Thymus (tissue), 14 donors: ENCODE measurements at places on chromosomes 2 and 18. TPM values are rescaled to one million over a fixed set of nuclear protein-coding genes. Genes with fewer than 3 reads are reported as not detected.
A peak's percentile ranks its signal among the peaks of the same experiment; 100 is the strongest.

- H3K27me3 ChIP-seq: no peaks in the 10 kb centered on the region
- peak; percentile 26 for DNase-seq
- H3K27ac ChIP-seq: peak overlapping the region; percentile 41
- H3K4me1 ChIP-seq: peaks cover 39% of the 10 kb centered on the region
Observed at GRCh38 chr2:128600581-128601297, 282.1 kb upstream of the HS6ST1 start.

The TMEM37 gene
- 0.52 TPM for total RNA-seq

GRCh38 chr2:80527119-80527518, 222.6 kb upstream of the LRRTM1 start:
- no peaks in the 10 kb centered on the region for H3K4me1 ChIP-seq
- H3K27me3 ChIP-seq: no peaks in the 10 kb centered on the region
- H3K27ac ChIP-seq: no peak overlapping the region
- DNase-seq: no peak
- no peaks in the 10 kb centered on the region for H3K36me3 ChIP-seq

DNA sequence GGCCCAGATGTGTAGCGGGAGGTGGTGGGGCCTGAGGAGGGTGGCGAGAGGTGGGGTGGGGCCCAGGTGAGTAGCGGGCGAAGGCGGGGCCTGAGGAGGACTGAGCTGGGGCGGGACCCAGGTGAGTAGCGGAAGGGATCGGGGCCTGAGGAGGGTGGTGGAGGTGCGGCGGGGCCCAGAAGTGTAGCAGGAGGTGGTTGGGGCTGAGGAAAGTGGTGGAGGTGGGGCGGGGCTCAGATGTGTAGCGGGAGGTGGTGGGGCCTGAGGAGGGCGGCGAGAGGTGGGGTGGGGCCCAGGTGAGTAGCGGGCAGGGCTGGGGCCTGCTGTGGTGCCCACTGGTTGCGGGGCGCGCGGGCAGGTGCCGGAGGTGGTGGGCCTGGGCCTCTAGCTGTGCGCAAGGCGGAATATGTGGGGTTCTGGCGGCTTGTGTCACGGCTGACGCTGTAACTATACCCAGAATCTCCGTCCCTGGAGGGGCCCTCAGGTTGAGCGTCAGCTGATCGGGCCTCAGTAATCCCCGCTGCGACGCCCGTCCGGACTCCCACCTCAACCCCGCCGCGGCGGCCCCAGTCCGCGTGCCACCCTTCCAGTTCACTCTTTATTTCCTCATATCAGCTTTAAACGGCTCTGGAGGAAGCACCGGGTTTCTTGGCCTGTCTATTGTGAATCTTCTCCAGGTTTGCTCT, 866 bp upstream of the SF3B6 start:
- peaks cover 11% of the 10 kb centered on the region for H3K4me1 ChIP-seq
- no peak for DNase-seq
- peak overlapping the region; percentile 81 for H3K4me3 ChIP-seq
- H3K36me3 ChIP-seq: peaks cover 3% of the 10 kb centered on the region

- peak; percentile 89 for DNase-seq
- H3K36me3 ChIP-seq: no peaks in the 10 kb centered on the region
- H3K4me1 ChIP-seq: peaks cover 88% of the 10 kb centered on the region
- H3K27me3 ChIP-seq: no peaks in the 10 kb centered on the region
- peak overlapping the region; percentile 98 for H3K27ac ChIP-seq
- H3K4me3 ChIP-seq: peak overlapping the region; percentile 25
Observed at GRCh38 chr2:234425639-234426603, 71.0 kb downstream of the ARL4C start.

DNA sequence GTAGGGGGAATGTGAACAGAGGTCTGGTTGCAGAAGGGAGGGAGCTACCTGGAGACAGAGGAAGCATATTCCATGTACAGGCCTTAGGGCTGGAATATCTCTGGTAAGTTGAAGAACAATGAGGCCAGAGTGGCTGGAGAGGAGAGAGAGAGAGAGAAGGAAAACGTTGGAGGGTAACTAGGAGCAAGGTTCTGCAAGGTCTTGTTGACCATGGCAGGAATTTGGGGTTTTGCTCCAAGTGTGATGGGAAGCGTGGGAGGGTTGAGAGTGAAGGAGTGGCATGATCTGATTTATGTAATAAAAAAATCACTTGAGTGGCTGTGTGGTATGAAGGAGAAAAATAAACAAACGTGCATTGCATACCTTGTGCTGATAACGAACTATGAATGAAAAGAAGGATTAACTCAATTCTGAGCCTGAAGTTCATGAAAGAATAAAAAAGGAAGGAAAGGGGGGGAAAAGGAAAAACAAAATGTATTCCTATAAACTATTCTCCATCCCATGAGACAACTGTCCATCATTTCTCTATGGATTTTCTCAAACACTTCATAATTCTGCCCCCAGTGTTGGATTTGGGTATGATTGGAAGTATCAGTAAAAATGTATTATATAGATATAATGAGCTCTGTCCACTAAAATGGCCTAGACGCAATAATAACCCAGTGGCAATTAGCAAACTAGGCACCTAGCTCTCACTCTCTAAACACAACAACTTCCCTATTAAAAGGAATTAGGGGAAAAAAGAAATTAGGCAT, 59.7 kb upstream of the PMAIP1 start:
- no peak for DNase-seq
- H3K4me1 ChIP-seq: no peaks in the 10 kb centered on the region
- no peak overlapping the region for H3K4me3 ChIP-seq
- no peaks in the 10 kb centered on the region for H3K36me3 ChIP-seq

GRCh38 chr2:137975280-137976271, 11.3 kb downstream of the HNMT start:
- DNase-seq: no peak
- H3K4me1 ChIP-seq: no peaks in the 10 kb centered on the region
- no peaks in the 10 kb centered on the region for H3K36me3 ChIP-seq
- H3K4me3 ChIP-seq: no peak overlapping the region

- no peaks in the 10 kb centered on the region for H3K36me3 ChIP-seq
- no peak for DNase-seq
Observed at GRCh38 chr2:45922577-45922988, 271.1 kb downstream of the PRKCE start.

GRCh38 chr2:8000870-8001269, 681.0 kb upstream of the ID2 start:
- no peak overlapping the region for H3K4me3 ChIP-seq
- DNase-seq: no peak
- no peaks in the 10 kb centered on the region for H3K4me1 ChIP-seq
- no peaks in the 10 kb centered on the region for H3K27me3 ChIP-seq
- H3K27ac ChIP-seq: no peak overlapping the region

DNA sequence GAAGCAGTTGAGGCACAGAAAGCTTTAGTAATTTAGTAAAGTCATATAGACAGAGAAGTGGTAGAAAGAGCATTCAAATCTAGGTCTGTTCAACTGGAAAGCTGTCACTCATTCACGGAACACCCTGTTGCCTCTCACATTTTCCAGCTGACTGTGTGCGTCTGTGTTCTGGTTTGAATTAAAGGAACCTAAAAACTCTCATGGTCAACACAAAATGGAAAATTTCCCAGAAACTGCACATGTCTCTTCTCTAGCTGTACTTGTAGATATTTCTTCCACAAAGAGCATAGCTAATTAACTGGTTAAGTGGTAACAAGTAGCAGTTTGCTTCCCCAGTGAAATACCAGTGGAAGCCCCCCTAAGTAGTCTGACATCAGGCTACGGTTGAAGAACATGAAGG, 390.8 kb downstream of the TGIF1 start:
- no peaks in the 10 kb centered on the region for H3K4me1 ChIP-seq
- no peaks in the 10 kb centered on the region for H3K36me3 ChIP-seq
- no peaks in the 10 kb centered on the region for H3K27me3 ChIP-seq
- H3K4me3 ChIP-seq: no peak overlapping the region
- no peak overlapping the region for H3K27ac ChIP-seq

- no peaks in the 10 kb centered on the region for H3K4me1 ChIP-seq
- H3K36me3 ChIP-seq: peaks cover 2% of the 10 kb centered on the region
- no peak overlapping the region for H3K27ac ChIP-seq
Observed at GRCh38 chr2:191389288-191389687, 144.1 kb downstream of the MYO1B start.

- no peaks in the 10 kb centered on the region for H3K36me3 ChIP-seq
- no peak overlapping the region for H3K4me3 ChIP-seq
- no peaks in the 10 kb centered on the region for H3K27me3 ChIP-seq
- DNase-seq: no peak
Observed at GRCh38 chr2:19607931-19608771, 249.7 kb upstream of the OSR1 start.

DNA sequence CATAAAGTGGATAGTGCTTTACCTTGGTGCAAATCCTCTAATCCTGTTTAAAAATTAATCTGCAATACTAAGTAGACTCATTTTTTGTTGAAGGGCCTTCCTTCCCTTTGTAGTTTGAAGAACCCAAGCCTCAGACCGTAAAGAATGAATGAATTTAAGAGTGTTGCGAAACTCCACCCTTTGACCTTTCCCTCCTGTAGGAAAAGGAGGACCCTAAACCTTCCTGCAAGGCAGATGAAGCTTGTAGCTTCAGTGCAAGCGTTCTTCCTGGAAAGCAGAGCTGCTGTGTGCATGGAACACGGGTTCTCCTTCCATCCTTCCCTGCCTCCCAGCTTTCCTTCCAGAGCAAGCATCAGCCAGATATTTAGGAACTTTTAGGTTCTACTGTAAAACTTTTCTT, 1.7 kb downstream of the IMPA2 start:
- H3K27me3 ChIP-seq: peaks cover 7% of the 10 kb centered on the region
- DNase-seq: no peak
- H3K4me1 ChIP-seq: peaks cover 11% of the 10 kb centered on the region
- no peak overlapping the region for H3K4me3 ChIP-seq

The CCDC148 gene
- total RNA-seq: 1.1 TPM

DNA sequence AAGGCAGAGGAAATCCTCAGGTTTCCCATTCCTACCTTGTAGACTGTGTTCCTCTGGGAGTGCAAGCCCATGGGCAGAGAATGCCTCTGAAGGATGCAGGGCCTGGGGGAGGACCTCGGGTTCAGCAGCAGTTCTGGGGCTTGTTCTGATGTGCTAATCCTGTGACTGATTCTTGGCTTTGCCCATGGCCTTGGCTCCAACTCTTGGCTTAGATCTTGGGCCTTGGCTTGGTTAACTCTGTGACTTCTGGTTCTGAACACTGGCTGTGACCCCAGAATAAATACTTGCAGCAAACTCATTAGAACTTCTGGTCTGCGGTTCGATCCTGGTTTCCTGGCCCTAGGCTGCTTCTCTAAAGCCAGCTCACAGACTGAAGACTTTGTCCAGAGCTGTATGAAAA, 366.9 kb upstream of the ZEB2 start:
- H3K4me3 ChIP-seq: no peak overlapping the region
- no peaks in the 10 kb centered on the region for H3K36me3 ChIP-seq
- H3K27me3 ChIP-seq: no peaks in the 10 kb centered on the region
- DNase-seq: no peak
- no peak overlapping the region for H3K27ac ChIP-seq

GRCh38 chr18:57148263-57148662, 1.4 kb downstream of the BOD1L2 start:
- H3K4me1 ChIP-seq: no peaks in the 10 kb centered on the region
- H3K36me3 ChIP-seq: no peaks in the 10 kb centered on the region
- H3K27ac ChIP-seq: no peak overlapping the region
- H3K27me3 ChIP-seq: no peaks in the 10 kb centered on the region

DNA sequence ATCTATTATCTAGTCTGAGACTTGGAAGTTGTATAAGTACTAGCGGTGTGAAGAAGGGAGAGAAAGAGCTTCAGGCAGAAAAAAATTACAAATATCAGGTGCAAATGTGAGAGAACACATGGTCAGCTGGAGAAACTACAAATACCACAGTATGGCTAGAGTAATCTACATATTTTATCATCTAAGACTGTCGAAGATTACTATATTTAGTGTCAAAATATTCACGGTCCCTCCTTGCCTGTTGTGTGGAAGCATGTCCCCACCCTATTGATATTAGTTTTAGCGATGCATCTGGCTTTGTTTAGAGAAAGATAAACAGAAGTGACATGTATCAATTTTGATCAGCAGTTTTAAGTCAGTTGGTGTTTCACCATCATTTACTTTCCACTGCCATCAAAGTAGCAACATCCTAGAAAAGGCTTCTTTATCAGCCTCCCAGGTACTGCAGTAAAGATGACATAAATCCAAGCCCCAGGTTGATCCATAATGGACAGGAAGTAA, 90.5 kb upstream of the ITGA4 start:
- H3K36me3 ChIP-seq: no peaks in the 10 kb centered on the region
- H3K4me3 ChIP-seq: no peak overlapping the region
- DNase-seq: no peak

The EGR4 gene
- 0.05 TPM for total RNA-seq

- H3K4me1 ChIP-seq: peaks cover 6% of the 10 kb centered on the region
- no peak overlapping the region for H3K27ac ChIP-seq
- DNase-seq: no peak
- H3K36me3 ChIP-seq: no peaks in the 10 kb centered on the region
- no peak overlapping the region for H3K4me3 ChIP-seq
Observed at GRCh38 chr2:127023504-127023903, 83.5 kb downstream of the BIN1 start.

- no peaks in the 10 kb centered on the region for H3K27me3 ChIP-seq
- no peak for DNase-seq
- H3K4me3 ChIP-seq: no peak overlapping the region
- H3K4me1 ChIP-seq: no peaks in the 10 kb centered on the region
- H3K27ac ChIP-seq: no peak overlapping the region
- no peaks in the 10 kb centered on the region for H3K36me3 ChIP-seq
Observed at GRCh38 chr2:236728916-236729670, 159.5 kb downstream of the ACKR3 start.

The COX7A2L gene
- 128 TPM for total RNA-seq

DNA sequence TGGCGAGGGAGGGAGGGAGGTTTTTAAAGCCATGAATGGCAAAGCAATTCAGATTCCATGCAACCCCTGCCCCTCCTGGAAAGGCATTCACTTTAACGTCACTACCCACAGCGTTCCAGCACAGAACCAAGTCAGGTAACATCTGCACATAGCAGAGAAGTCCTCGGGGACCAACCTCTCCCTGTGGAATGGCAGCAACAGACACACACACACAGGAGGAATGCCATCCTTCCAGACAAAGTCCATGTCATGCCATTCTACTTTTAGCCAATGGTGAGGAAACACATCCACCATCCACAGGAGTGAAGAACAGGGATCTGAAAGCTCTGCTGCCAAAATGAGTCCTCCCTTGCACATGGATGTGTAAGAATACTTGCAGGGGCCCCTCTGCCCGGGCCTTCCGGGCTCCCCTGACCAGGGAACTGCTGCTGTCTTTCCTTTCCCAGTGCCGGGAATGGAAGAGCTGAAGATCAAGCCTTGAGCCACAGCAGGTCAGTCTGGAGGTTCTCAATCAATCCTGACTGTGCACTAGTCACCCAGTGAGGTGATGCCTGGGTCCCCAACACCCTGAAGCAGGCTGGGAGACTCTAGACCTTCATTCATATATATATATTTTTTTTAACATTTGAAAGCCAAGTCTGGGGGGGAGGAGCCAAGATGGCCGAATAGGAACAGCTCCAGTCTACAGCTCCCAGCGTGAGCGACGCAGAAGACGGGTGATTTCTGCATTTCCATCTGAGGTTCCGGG, 63.7 kb downstream of the UXS1 start:
- DNase-seq: no peak
- no peak overlapping the region for H3K4me3 ChIP-seq
- peaks cover 19% of the 10 kb centered on the region for H3K36me3 ChIP-seq
- peaks cover 4% of the 10 kb centered on the region for H3K4me1 ChIP-seq
- H3K27ac ChIP-seq: no peak overlapping the region
- no peaks in the 10 kb centered on the region for H3K27me3 ChIP-seq
